Stimulated activated CD4-positive, alpha-beta T cell treated with anti-CD3 and anti-CD28 coated beads, Interleukin-12 subunit alpha, Interleukin-12 subunit beta, amount 100 ng/mL, for 48 hours (primary cell): ENCODE measurements at places on chromosomes 13 and 19.

- no peak for DNase-seq
These were observed 2.5 kb downstream of the PHF11 start for GRCh38 chr13:49498206-49498605.

- no peak for DNase-seq
These were observed 86.2 kb upstream of the HTR2A start for GRCh38 chr13:46982856-46983582.

GRCh38 chr13:75481176-75482069 lies 546 bp downstream of the TBC1D4 start:
- DNase-seq, result no peak

- DNase-seq, result no peak
These were observed 11.5 kb downstream of the EPN1 start for GRCh38 chr19:55686311-55687050.

DNA sequence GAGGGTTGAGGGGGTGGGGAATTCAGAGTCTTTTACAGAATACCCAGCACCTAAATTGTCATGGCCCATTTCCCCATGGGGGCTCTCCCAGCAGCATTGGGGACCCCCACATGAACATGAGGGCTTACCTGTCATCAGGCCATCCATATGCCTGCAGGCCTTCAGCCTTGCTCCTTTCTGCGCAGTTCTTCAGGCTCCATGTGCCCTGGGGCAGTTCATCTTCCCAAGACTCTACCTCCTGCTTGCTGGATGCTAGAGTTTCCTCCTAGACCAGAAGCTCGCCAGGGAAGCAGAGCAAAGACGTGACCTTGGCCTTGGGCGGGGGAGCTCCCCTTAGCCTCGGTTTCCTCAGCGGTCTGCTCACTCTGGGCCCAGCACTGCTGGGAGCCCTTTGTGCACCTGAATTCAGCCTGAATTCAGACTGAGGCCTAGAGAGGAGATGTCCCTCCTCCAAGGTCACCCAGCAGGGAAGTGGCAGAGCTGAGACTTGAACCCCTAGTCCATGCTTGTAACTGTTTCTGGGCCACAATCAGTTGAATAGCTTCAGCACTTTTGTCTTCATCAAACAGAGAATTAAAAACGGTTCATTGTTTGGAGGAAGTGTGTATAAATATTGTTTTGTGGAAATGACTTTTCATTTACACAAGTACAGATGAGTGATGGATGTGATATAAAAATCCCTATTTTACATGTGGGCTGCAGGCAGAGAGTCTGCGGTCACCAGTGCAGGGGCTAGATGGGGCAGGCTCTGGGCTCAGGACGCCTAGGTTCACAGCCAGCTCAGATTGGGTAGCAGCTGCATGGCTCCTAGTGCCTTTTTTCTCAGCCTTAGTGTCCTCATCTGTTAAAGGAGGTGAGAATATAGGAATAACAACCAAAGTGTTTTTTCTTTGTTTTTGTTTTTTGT lies 9.5 kb downstream of the PPP5C start:
- no peak for DNase-seq

DNA sequence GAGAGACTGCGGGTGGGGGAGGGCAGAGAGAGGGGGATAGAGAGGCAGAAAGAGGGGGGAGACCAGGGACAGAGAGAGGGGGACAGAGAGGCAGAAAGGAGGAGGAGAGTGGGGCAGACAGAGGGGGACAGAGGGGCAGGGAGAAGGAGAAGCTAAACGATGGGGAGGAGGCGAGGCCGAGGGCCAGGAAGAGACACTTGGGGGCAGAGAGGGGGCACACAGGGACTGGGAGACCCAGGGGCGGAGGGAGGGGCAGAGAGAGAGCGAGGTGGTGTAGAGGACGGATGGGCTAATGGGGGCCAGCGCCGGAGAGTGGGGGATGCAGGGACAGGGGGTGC lies 666 bp downstream of the MEIS3 start:
- no peak for DNase-seq

GRCh38 chr13:36207672-36208071 lies 6.7 kb downstream of the SOHLH2 start:
- DNase-seq, result no peak

DNA sequence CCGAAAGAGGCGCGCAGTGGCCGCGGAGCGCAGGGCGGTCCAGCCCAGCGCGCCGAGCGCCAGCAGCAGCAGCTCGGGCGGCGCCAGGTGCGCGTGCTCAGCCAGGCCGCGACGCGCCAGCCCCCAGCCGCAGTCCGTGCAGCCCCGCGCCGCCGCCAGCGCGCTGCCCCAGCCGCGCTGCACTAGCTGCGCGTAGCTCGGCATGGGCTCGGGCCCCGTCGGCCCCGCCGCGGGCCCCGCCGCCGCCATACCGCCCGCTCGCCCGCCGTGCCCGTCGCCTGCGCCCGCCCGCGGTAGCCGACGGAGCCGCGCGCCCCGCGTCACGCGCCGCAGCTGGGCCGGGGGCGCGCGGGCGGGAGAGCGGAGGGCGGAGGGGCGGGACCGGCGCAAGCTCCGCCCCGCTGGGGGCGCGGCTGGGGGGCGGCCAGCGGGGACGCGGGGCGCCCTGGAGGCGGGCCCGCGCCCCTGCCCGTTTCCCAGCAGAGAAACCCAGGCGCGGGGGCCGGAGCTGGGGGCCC lies at the start of gene CERS1:
Gene CERS1 (minus strand): TSS at position 335 of the 518 bp plus-strand sequence. CDS start 86 bp downstream, at position 249.
- DNase-seq, result no peak

GRCh38 chr19:41409288-41409687 lies 11.7 kb downstream of the BCKDHA start:
- DNase-seq, result no peak

DNA sequence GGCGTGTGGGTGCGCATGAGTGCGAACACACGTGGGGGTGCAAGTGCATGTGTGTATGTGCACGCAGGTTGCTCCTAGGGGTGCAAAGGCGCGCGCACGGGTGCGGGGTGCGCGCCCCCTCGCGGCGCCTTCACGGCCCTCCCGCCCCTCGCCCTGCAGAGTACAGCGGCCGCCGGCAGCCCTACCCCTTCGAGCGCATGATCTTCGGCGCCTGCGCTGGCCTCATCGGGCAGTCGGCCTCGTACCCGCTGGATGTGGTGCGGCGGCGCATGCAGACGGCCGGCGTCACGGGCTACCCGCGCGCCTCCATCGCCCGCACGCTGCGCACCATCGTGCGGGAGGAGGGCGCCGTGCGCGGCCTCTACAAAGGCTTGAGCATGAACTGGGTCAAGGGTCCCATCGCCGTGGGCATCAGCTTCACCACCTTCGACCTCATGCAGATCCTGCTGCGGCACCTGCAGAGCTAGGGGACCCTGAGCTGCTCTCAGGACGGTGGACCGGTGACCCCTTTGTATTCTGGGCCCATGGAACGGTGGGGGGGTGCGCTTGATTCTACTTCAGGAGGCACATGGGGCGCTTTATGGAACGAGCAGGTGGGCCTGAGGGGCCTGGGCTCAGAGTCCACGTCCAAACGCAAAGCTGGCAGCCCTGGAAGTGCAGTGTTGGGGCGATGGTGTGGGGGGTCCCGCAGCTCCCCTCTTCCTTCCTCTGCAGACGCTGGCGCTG lies 27.7 kb downstream of the TMEM161A start:
- DNase-seq, result no peak

DNA sequence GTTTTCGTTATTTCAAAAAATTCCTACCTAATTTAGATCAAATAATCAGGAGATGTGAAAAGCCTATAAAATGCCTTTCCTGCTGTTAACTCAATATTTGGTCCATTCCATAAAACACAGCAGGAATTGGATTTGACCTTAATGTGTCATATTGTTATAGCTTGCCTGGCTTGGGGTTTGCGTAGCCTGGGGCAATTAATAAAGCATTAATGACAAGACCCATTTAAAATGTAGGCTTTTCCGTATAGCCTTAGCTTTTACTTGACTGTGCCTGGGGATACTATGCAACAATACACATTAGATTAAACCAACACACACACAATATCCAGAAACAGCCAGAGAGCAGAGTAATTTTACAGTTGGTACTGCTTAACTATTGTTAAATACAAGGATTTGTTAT lies 117.2 kb upstream of the MAB21L1 start:
- no peak for DNase-seq

- no peak for DNase-seq
These were observed 369.2 kb downstream of the GPC5 start for GRCh38 chr13:91767651-91768050.

DNA sequence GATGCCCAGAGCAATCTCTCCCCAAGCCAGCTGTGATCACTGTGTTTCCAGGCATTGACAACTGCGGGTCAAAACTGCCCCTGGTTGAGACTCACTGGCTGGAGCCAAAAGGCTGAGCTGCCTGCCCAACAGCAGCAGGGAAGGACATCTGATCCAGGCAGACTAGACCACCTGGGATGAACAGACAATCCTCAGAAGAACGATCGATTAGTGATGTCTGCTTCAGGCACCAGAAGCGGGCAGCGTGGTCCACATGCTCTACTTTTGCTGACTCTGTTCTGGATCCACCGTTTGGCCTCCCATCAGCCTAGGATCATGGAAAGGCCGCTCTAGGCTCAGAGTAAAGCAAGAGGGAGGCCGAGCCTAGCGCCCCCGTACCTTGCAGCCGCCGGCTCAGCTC lies 9.9 kb upstream of the GP6 start:
- no peak for DNase-seq

DNA sequence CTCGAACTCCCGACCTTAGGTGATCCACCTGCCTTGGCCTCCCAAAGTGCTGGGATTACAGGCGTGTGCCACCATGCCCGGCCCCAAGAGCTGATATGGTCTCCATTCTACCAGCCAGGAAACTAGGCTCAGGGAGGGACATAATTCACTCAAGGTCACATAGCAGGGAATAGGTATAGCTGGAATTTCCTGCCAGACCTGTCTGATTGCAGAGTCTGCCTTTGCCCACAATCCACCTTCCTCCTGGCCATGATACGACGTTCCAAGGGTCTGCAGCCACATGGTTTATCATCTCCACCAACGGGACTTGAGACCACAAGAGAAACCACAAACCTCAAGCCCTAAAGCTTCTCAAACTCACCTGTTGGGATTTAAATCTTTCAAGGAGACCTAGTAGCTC lies 32.0 kb downstream of the ZNRF4 start:
- no peak for DNase-seq

DNA sequence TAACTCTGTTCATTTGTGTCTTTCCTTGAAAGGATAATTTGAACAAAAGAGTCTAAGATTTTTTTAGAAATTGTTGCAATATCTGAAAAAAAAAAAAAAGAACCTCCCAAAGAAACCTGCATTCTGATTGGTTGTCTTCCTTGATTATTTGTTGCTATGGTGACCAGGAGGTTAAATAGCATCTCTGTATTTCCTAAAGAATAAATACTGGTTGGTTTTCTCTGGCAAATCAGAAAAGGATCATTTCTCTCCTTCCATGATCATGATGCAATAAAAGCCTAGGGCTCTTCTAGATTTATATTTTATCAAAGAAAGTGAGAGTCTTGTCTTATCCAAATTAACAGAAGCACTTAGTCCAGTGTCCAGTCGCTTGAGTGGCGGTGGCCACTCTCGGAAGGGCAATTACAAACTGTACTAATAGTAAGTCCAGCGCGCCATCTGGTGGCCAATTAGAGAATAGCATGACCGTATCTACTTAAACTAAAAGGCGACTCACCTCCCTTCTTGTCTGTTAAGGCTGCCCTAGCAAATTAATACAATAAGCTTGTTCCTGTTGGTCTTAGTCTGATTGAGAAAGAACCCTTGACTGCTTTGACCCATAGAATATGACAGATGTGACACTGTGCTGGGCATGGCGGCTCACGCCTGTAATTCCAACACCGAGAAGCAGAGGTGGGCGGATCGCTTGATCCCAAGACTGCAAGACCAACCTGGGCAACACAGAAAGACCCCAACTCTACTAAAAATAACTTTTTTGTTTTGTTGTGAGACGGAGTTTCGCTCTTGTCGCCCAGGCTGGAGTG lies 47.0 kb upstream of the PNMA8B start:
- peak; percentile 60 for DNase-seq

DNA sequence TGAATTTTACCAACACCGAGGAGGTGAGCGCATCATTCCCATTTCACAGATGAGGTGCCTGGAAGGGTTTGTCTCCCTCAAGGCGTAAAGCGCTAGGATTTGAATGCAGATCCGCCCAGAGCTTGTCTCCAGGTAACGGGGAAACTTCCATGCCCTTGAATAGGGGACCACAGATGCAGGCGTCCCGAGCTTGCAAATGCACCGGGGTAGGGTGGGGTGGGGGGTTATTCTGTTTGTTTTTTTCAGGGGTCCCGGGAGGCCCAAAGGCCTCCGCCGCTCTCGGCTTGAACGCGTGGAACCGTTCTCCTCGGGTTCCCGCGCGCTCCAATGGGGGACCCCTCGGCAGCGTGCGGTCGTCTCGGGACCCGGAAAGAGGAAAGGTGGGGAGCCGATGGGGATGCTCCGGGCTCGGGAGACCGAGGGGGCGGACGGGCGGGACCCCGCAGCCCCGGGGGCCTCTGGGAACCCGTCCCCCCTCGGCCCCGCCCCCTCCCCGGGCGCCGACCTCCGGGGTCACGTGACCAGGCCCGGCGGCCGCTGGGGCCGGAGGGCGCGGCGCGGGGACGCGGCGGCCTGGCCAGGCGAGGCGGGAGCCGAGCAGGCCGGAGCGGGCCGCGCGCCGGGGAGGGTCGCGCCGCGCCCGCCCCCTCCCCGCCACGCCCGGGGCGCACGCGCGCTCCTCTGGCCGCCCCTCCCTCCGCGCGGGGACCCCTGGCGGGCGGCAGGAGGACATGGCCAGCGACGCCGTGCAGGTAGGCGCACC lies at the start of gene PKN1:
Gene PKN1 (plus strand): TSS at position 516 of the 763 bp plus-strand sequence. CDS start 216 bp downstream, at position 732.
- DNase-seq, result no peak

DNA sequence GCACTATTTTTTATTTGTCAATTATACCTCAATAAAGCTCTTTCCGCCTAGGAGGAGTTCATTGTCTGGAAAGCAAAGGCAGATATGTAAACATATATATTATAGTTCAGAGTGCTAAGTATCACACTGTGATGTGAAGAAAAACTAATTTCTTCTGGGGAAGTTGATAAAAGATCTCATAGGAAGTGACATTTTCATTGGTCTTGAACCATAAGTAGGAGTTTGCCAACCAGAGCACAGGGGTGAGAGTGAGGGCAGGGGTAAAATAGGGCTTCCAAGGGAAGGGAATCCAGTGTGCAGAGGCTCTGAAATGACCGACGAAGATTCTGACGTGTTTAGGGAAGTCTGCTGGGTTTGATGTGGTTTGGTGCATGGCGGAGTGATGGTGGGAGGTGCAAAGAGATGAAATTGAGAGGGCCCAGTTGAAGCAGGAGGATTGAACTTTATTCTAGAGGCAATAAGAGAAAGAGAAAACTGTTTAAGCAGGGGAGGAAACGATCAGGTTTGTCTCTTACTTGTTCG lies 780 bp upstream of the GTF2F2 start:
- peak; percentile 39 for DNase-seq

DNA sequence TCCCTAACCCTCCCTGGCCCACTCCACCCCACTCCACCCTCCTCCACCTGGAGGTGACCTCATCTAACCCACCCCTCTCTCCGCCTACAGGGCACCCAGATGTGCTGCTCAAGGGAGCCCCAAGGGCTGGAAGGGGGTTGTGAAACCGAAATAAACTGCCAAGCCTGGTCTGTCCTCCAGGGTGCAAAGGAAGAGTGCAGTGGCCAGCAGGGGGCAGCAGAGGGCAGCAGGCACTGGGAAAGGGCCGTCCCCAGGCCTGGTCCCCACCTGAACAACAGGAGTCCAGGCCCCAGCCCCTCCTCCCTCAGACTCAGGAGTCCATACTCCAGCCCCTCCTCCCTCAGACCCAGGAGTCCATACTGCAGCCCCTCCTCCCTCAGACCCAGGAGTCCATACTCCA lies 8.4 kb upstream of the BCAM start:
- DNase-seq, result peak; percentile 87
